ENCODE measurements at places on chromosomes 1 and 21.
A peak's percentile ranks its signal among the peaks of the same experiment; 100 is the strongest.

GRCh38 chr21:31136891-31137290 is 98.6 kb upstream of the KRTAP19-8 start:
- DNase-seq: no peak

DNA sequence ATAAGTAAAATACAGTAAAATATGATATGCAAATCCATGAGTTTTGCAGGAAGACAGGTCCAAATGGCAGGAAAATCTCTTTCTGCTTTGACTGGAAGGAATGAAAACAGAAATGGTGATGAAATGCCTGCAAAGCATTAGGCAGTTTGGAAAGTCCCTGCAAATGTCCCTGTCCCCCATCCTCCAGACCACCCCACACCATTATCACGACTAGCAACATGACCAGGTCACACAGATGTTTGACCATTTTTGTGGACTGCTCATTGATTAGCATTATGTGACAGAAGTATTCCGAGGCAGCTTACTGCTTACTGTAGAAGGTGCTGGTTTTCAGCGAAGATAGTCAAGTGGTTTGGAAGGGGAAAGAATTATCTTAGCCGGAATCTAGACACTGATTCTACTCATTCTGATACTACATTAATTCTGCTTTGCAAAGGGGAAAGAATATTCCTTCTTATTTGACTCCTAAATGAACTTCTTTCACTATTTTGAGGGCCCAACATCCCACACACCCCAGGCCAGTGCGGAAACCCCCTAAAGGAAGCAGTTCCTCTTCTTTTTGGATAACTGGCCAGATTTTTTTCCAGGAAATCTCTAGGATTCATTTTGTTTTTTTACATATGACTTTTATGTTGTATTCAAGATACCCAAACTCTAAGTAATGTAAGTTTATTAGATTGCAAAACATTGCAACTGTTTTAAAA is 9.5 kb upstream of the CR2 start:
- DNase-seq: no peak

- peak; percentile 88 for DNase-seq
Measured at GRCh38 chr1:179016706-179017382, 8.8 kb upstream of the FAM20B start.

DNA sequence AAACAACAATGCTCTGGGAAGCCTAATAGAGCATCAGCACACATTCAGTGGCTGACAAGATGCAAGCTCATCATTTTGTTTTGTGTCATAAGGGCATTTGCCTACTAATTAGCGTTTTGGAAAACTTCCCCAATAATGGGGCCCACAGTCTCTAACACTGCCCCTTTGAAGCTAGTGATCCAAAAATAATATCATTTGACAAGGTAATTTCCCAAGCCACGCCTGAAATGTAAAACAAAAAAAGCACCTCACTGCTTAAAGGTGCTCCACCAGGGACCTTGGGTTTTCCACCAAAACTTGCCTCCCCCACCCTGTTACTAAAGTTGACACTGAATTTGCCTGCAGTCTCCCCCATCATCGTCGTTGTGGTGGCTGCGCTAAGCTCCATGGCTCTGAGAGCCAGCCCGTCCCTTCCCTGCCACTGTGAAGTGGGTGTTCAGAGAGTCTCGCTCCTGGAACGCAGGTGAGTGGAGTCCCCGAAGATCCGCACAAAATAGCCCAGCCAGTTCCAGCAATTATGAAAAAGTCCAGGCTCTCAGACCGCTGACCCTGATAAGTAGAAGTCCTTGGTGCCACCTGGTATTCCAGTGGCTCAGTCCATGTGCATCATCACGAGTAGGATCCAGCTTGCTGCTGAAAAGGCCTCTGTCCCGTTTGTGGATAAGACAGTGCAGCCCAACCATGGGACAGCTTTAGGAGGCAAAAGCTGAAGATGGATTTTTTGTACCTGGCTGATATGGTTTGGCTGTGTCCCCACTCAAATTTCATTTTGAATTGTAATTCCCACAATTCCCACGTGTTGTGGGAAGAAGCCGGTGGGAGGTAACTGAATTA is 52.2 kb downstream of the RAB3GAP2 start:
- no peak for DNase-seq

GRCh38 chr1:100483230-100483629 is 54.7 kb upstream of the GPR88 start:
- no peak for DNase-seq

GRCh38 chr1:9774712-9775679 is 48.8 kb downstream of the CLSTN1 start:
- DNase-seq: no peak

GRCh38 chr21:46543306-46543705 is 61.6 kb downstream of the S100B start:
- DNase-seq: no peak

DNA sequence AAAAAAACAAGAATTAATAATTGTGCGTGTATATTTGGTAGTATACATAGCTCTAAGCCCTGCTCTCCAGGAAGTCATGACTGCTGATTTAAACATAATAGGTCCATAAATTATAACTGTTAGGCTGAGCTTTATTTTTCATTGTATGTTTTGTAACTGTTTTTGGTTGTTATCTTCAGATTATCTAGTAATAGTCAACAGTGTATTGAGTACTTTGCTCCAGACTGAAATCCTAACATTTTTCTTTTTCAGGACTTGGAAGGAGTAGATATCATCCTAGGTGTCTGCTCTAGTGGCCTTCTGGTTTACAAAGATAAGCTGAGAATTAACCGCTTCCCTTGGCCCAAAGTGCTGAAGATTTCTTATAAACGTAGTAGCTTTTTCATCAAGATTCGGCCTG is 90.9 kb downstream of the TMEM200B start:
- no peak for DNase-seq

DNA sequence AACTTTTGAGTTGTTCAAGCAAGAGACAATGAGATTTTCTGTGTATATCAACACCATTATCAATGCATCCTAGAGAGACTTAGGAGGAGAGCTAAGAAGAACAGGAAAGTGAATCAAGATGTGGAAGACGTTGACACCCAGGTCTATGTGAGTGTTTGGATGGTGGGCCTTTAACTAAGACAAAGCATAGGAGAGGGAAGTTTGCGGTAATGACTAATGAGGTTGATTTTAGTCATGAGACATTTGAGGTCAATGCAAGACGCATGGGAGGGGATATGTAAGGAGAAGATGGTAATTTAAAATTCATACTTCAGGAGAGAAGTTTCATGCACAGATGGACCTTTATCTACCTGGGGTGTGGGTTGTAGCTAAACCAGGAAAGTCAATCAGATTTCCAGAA is 269.6 kb downstream of the VAV3 start:
- DNase-seq: no peak

GRCh38 chr1:236998546-236998945 is 5.7 kb downstream of the MT1HL1 start:
- no peak for DNase-seq

- DNase-seq: no peak
Measured at GRCh38 chr1:39431927-39432326, 59.5 kb upstream of the BMP8A start.

DNA sequence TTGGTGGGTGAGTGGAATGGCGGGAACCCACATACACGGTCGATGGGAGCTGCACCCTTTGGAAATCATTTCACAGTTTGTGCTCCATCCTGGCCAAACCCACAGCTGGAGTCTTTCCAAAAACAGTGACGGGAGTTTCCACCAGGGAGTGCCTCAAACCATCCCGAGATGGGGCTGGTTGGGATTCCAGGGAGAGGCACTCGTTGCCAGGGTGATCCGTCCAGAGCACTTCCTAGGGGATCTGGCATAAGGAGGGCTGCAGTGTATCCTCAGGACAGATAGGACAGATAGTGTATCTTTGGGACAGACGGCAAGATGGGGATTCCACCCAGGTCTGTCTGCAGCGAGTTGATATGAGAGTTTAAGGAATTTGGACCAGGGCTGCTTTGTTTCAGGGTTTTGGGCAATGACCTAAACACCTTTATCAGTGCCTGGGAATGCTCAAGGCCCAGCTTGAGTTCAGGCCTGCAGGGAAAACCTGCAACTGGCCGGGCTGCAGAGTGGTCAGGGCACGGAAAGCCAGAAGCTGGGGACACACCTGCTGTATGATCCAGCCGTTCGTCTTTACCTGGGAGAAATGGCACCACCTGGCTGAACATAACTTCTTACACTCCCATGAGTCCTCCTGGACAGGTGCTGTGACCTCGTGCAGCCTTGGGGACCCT is 3.4 kb upstream of the POFUT2 start:
- no peak for DNase-seq

- DNase-seq: peak; percentile 27
Measured at GRCh38 chr1:36083635-36084496, at the start of gene TEKT2. Gene TEKT2, plus strand, starts transcription at chr1:36084094. Its CDS starts 828 bp downstream, at chr1:36084922.

- DNase-seq: no peak
Measured at GRCh38 chr1:226457307-226457712, 49.4 kb upstream of the PARP1 start.

DNA sequence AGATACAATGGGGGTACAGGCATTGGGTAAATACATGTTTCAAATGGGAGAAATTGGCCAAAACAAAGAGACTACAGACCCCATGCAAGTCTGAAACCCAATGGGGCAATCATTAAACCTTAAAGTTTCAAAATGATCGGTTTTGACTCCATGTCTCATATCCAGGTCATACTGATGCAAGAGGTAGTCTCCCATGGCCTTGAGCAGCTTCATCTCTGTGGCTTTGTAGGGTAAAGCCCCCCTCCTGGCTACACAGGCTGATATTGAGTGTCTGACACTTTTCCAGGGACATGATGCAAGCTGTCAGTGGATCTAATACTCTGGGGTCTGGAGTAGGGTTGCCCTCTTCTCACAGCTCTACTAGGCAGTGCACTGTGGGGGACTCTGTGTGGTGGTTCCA is 286.1 kb downstream of the LRRIQ3 start:
- DNase-seq: no peak

- no peak for DNase-seq
Measured at GRCh38 chr1:231763456-231763855, 136.9 kb downstream of the DISC1 start.

- no peak for DNase-seq
Measured at GRCh38 chr1:85022700-85023099, 25.6 kb downstream of the MCOLN3 start.

- no peak for DNase-seq
Measured at GRCh38 chr1:200384818-200385390, 24.9 kb downstream of the ZNF281 start.

- no peak for DNase-seq
Measured at GRCh38 chr21:43872531-43873197, 7.6 kb downstream of the AGPAT3 start.

GRCh38 chr1:20323613-20323920 is 32.9 kb downstream of the VWA5B1 start:
- no peak for DNase-seq

DNA sequence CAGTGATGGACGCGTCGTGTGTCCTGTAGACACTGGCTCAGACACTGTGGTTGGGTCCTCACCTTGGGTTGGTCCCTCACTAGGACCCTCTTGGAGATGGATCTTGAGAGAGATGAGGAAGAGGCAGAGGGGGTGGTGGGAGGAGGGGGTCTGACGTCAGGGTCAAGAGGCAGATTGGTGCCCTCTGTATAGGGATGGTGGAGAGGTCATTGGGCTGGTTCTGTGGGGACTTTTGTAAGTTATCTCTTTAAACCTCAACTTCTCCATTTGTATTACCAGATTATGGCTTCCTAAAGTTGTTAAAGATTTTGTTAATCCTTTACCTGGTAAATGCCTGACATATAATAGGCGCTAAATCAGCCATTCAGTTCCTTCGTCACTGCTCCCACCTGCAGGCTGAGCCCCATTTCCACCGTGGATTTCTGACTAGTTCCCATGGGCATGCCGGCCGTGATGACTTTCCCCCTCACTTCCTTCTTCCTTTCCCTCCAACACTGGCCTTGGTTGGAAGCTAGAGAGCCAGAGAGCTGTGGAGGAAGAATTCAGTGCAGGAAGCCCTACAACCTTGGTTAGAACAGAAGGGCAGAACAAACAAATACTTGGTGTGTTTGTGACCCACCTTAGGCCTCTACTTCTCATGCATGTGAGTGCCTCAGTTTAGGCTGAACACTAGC is 8.6 kb downstream of the H6PD start:
- DNase-seq: no peak

GRCh38 chr1:39761557-39762260 is 9.4 kb downstream of the OXCT2 start:
- no peak for DNase-seq

DNA sequence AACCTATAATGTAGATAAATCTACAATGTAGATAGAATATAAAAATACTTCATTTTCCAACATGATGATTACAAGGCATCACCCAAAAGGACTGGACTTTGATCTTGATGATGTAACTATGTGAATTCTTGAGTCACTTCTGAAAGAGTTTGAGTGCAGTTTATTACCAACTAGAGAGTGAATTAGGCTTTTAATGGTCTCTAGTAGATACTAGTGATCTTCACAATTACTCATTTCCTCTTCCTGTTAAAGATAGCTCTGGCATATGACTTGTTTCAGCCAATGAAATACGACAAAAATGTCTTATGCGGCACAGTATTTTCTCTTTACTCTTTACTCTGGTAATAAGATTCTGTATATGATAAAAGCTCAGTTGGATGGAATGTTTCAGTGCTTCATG is 1588.1 kb upstream of the B3GALT2 start:
- DNase-seq: no peak

DNA sequence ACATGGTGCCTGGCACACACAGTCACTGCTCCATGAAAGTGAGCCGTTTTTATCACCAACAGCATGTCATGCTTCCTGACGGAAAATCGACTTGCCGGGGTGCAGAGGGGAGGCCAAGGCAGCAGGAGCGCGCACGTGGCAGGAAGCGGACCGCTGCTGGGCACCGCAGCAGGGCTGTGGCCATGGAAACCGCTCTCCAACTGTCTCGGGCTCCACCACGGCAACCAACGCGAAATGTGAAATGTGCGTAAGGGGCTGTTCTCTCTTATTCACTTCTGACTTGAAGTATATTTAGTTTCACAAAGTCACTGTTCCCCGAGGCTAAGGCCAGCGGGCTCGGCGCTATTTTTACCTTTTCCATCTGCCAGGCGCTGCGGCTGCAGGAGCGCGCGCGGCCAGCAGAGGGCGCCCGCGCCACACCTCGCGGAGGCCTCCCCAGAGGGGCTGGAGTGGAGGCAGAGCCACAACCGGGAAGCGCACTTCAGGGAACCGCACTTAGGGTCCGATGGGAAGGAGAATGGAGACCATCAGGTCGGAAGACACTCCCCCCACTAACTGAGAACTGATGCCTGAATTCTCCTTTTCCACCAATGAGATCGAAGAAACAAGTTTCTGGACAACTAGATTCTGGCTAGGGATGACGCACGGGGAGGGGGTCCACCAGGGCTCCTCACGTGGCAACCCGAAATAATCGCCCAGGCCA is 19.7 kb downstream of the RCC2 start:
- peak; percentile 45 for DNase-seq

- DNase-seq: no peak
Measured at GRCh38 chr1:76830373-76830772, 36.9 kb upstream of the ST6GALNAC5 start.

DNA sequence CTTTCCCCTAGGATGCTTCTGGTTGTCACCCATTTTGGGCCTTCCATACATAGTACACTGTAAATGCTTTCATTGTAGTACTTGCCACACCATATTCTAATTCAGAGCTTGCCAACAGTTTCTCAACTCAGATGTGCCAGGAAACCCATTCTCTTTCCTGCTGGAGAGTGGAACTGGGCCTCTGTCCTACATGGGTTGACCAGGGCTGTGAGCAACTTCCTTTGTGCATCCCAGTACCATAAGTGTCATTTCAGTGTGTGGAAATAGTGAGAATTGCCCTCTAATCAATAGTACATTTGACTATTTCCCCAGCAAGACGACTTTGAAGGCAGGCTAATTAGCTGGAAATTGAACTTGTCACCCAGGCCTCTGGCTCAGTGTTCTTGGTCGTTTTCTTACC is 74.8 kb downstream of the MTR start:
- DNase-seq: no peak
